A549 treated with dexamethasone at 1 μM for 4 hours (cell line): ENCODE measurements at places on chromosomes 2 and 18. TPM values are rescaled to one million over a fixed set of nuclear protein-coding genes. Genes with fewer than 3 reads are reported as not detected.

Gene RUFY4
- not detected in 5 replicates for total RNA-seq

Gene ABHD1
- total RNA-seq = 0.50 to 1.8 TPM (median 1.5 TPM) in 5 replicates

Gene SERPINB2
- 0.06 to 0.11 TPM (median 0.07 TPM) in 3 of 5 replicates, not detected in the others for total RNA-seq

Gene NTSR2
- total RNA-seq = not detected in 5 replicates

Gene DOK1
- 3.5 to 5.2 TPM (median 4.4 TPM) in 5 replicates for total RNA-seq

Gene LCT
- 0.01 to 0.04 TPM (median 0.02 TPM) in 4 of 5 replicates, not detected in the other for total RNA-seq

Gene SP5
- not detected in 5 replicates for total RNA-seq

Gene SLC4A5
- 0.15 to 0.34 TPM (median 0.28 TPM) in 5 replicates for total RNA-seq

Gene ZC3H6
- total RNA-seq = 0.24 to 0.80 TPM (median 0.62 TPM) in 5 replicates

Gene LHCGR
- total RNA-seq = not detected in 5 replicates

Gene LINC00305
- not detected in 5 replicates for total RNA-seq

Gene ARL6IP6
- 19.4 to 25.0 TPM (median 24.3 TPM) in 5 replicates for total RNA-seq

Gene ZSCAN30
- 0.63 to 1.0 TPM (median 0.68 TPM) in 5 replicates for total RNA-seq

Gene NT5DC4
- total RNA-seq = 0.05 TPM in 1 of 5 replicates, not detected in the others

Gene MYO7B
- total RNA-seq = 0.11 to 0.31 TPM (median 0.24 TPM) in 5 replicates

Gene PRSS56
- 0.08 to 0.16 TPM (median 0.12 TPM) in 4 of 5 replicates, not detected in the other for total RNA-seq

Gene RBM43
- 2.2 to 3.5 TPM (median 3.0 TPM) in 5 replicates for total RNA-seq

Gene LYPD6
- total RNA-seq = 0.02 to 0.22 TPM (median 0.05 TPM) in 5 replicates

Gene CABYR
- 14.7 to 22.0 TPM (median 16.2 TPM) in 5 replicates for total RNA-seq

Gene SERPINB13
- total RNA-seq = not detected in 5 replicates

Gene STPG4
- total RNA-seq = 0.07 TPM in 1 of 5 replicates, not detected in the others

Gene NOSTRIN
- 1.7 to 2.9 TPM (median 2.1 TPM) in 5 replicates for total RNA-seq
